ENCODE measurements at places on chromosomes 1 and 21.

GRCh38 chr1:89273324-89273778 lies 691 bp upstream of the GBP5 start:
- no peak for ATAC-seq

DNA sequence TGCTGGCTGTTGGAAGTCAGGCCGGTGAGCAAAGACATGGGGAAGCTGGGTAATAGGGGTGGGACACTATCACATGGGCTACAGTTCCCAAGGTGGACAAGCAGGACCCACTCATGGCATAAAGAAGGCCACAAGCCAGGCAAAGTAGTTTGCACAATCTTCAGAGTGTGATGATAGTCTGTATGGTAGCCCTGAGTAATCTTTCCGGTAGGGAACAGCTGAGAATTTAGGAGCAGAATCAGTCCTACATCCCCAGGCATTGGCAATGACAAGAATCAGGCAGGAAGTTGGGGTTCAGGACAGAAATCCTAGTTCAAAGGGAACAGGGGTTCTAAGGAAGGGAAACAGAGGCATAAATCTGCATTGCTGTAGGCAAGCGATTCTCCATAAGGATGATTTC lies 23.9 kb upstream of the SPATA6 start:
- no peak for ATAC-seq

- no peak for ATAC-seq
These were observed 764.3 kb upstream of the PRMT6 start for GRCh38 chr1:106292130-106292529.

DNA sequence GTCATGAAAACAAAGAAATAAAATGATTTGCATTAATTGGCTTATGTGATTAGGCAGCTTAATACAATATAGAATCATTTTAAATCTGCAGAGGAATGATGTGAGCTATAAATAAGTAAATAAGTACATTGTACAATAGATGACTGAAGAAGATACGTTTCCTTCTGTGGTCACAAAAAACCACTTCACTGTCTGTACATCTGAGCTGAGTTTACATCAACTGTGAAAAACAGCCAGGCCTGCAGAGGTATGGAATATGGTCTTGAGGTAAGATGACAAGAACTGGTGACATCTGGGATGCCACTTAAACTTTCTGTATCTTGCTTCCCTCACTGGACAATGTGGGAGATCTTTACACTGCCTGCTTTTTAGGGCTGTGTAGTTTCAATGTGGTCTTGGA lies 130.0 kb upstream of the BEND5 start:
- peak; percentile 65 for ATAC-seq

DNA sequence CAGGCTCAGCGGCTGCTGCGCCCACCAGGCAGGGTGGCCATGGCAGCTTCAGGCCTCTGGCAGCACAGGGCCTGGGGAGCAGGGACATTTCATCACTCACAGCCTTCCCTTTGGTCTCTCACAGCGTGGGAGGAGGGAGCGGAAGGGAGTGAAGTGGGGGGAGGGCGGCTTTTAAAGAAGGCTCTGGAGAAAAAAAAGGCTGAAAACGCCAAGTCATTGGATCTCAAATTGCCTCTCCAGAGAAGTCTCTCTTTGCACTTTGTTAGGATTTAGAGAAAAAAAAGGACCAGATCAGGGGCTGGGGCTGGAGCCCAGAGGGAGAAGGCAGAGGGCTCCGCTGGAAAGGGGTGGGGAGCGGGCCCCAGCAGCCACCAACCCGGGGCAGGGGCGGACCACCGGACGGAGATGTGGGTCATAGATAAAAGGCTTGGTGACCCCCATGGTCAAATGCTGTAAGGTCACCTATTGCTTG lies 209.9 kb downstream of the GRIK3 start:
- ATAC-seq: no peak
